A549 treated with ZK216348 at 1 μM for 4 hours (cell line): ENCODE measurements at places on chromosomes 5 and 9. TPM values are rescaled to one million over a fixed set of nuclear protein-coding genes. Genes with fewer than 3 reads are reported as not detected.

Gene PNPLA7
- 0.28 to 1.2 TPM (median 1.1 TPM) in 5 replicates for total RNA-seq

Gene GRM6
- total RNA-seq = not detected in 5 replicates

Gene MARCOL
- total RNA-seq = not detected in 5 replicates

Gene PCDHGA6
- total RNA-seq = 0.05 to 0.29 TPM (median 0.20 TPM) in 5 replicates

Gene CTNNA1
- total RNA-seq = 182 to 215 TPM (median 194 TPM) in 5 replicates

Gene CCDC187
- total RNA-seq = 0.04 TPM in 1 of 5 replicates, not detected in the others

Gene RASEF
- 5.6 to 9.5 TPM (median 8.2 TPM) in 5 replicates for total RNA-seq

Gene RNF145
- total RNA-seq = 128 to 155 TPM (median 142 TPM) in 5 replicates

Gene SLC28A3
- total RNA-seq = 0.04 TPM in 1 of 5 replicates, not detected in the others

Gene CCDC152
- total RNA-seq = not detected in 5 replicates

Gene CDX1
- total RNA-seq = not detected in 5 replicates

Gene PJA2
- 9.6 to 20.6 TPM (median 18.0 TPM) in 5 replicates for total RNA-seq

Gene PDE6A
- total RNA-seq = 0.19 to 0.38 TPM (median 0.25 TPM) in 5 replicates

Gene FBXL7
- total RNA-seq = 1.0 to 1.6 TPM (median 1.5 TPM) in 5 replicates

Gene GARIN3
- not detected in 5 replicates for total RNA-seq

Gene GFI1B
- total RNA-seq = not detected in 5 replicates

Gene CER1
- not detected in 5 replicates for total RNA-seq

Gene PCSK5
- 0.74 to 1.3 TPM (median 0.93 TPM) in 5 replicates for total RNA-seq

Gene PCA3
- total RNA-seq = not detected in 5 replicates

Gene KLHL3
- 0.12 to 0.38 TPM (median 0.28 TPM) in 5 replicates for total RNA-seq

Gene PTPA
- 107 to 139 TPM (median 130 TPM) in 5 replicates for total RNA-seq

Gene TCF7
- total RNA-seq = 10.0 to 14.9 TPM (median 13.3 TPM) in 5 replicates

Gene LCN10
- not detected in 5 replicates for total RNA-seq

Gene ABO
- total RNA-seq = 0.19 TPM in 1 of 5 replicates, not detected in the others

Gene EFNA5
- total RNA-seq = 18.9 to 27.3 TPM (median 26.4 TPM) in 5 replicates

Gene NUTM2F
- not detected in 5 replicates for total RNA-seq

Gene CRB2
- total RNA-seq = 0.07 to 0.11 TPM (median 0.09 TPM) in 4 of 5 replicates, not detected in the other

Gene SQSTM1
- 928 to 1,201 TPM (median 1,000 TPM) in 5 replicates for total RNA-seq

Gene PALM2AKAP2
- 0.06 to 0.59 TPM (median 0.34 TPM) in 5 replicates for total RNA-seq

Gene ARID3C
- 0.13 to 0.23 TPM (median 0.19 TPM) in 3 of 5 replicates, not detected in the others for total RNA-seq

Gene CBY3
- not detected in 5 replicates for total RNA-seq

Gene FAM153A
- not detected in 5 replicates for total RNA-seq

Gene TAF11L9
- total RNA-seq = not detected in 5 replicates

Gene NEURL1B
- total RNA-seq = 2.9 to 5.5 TPM (median 4.2 TPM) in 5 replicates

Gene ACOT12
- total RNA-seq = not detected in 5 replicates

Gene ABCA1
- total RNA-seq = 3.3 to 5.2 TPM (median 4.7 TPM) in 5 replicates

Gene TNC
- 0.59 to 2.3 TPM (median 1.0 TPM) in 5 replicates for total RNA-seq

Gene FAT2
- total RNA-seq = 0.02 TPM in 1 of 5 replicates, not detected in the others

Gene NIPBL
- 11.8 to 25.9 TPM (median 16.6 TPM) in 5 replicates for total RNA-seq

Gene PCDHGA11
- 0.05 to 0.07 TPM in 2 of 5 replicates, not detected in the others for total RNA-seq

Gene EIF4E1B
- not detected in 5 replicates for total RNA-seq

Gene SCGB3A2
- total RNA-seq = not detected in 5 replicates

Gene IRX2
- 1.1 to 2.1 TPM (median 1.8 TPM) in 5 replicates for total RNA-seq

Gene C9
- total RNA-seq = not detected in 5 replicates

Gene TOR4A
- total RNA-seq = 13.6 to 33.0 TPM (median 30.5 TPM) in 5 replicates

Gene PCDHGB2
- 0.11 to 0.17 TPM (median 0.15 TPM) in 3 of 5 replicates, not detected in the others for total RNA-seq

Gene PTPDC1
- total RNA-seq = 3.2 to 4.7 TPM (median 4.4 TPM) in 5 replicates

Gene OBP2A
- total RNA-seq = not detected in 5 replicates
